ENCODE measurements at places on chromosomes 16 and 17.

- peak; percentile 74 for DNase-seq
These were observed at the start of gene NLRC3 for GRCh38 chr16:3577302-3577752. Gene NLRC3 (minus strand): TSS chr16:3577403. CDS start chr16:3565036, 12,367 bp downstream.

- no peak for DNase-seq
These were observed 210.2 kb downstream of the KATNIP start for GRCh38 chr16:27759967-27760788.

DNA sequence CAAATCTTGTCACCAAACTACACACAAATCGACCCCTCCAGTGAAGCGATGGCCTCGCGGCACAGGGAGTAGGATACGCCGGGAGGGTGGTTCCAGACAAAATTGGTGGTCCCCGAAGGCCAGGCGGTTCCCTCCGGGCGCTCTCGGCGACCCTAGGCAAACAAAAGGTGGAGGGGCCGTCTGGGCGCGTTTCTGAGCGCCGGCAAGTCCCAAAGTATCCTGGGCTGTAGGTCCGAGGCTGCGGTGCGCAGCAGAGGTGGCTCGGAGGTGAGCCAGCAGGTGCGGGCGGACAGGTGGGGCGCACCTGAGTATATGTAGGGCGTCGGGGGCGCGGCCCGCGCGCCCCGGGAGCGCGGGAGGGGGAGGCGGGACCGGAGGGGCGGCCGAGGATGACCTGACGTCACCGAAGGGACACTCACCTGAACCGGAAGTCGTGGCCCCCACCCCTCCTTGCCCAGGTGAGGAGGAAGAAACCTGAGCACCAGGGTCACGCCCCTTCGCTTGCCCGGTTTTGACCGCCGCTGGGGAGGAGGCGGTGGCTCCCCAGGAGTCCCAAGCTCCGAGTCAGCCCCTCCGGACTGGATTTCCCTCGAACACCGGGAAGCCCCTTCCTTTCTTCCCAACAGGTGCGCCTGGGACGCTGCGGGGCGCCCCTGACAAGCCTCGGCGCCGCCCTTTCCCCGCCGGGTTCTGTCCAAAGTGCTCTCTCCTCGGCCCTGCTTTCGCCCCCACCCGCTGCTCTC is at the start of gene CLDN7:
TSS of gene CLDN7 (minus strand) at position 287 of the 743 bp plus-strand sequence. CDS start 435 bp downstream, outside the sequence.
- DNase-seq: no peak

GRCh38 chr17:31690151-31690551 is 168.9 kb downstream of the COPRS start:
- DNase-seq: no peak

- no peak for DNase-seq
These were observed 19.7 kb upstream of the INTS2 start for GRCh38 chr17:61947367-61948078.

DNA sequence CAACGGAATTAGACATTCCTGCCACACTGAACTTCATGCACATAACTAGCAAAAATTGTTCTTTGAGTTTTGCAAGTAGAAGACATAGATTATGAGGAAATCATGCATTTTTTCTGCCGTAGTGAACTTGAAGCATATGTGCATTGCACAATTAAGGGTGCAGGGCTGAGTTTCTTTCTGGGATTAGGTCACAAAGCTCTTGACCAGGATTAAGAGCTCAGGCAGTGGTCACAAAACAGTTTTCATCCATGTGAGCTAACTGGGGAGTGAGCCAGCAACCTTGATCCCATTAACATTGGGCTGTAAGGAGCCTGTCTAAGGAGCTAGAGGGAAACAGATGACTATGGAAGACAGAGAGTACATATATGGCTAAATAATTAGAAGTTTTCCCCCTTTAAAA is 143.7 kb downstream of the PMP22 start:
- DNase-seq: no peak

DNA sequence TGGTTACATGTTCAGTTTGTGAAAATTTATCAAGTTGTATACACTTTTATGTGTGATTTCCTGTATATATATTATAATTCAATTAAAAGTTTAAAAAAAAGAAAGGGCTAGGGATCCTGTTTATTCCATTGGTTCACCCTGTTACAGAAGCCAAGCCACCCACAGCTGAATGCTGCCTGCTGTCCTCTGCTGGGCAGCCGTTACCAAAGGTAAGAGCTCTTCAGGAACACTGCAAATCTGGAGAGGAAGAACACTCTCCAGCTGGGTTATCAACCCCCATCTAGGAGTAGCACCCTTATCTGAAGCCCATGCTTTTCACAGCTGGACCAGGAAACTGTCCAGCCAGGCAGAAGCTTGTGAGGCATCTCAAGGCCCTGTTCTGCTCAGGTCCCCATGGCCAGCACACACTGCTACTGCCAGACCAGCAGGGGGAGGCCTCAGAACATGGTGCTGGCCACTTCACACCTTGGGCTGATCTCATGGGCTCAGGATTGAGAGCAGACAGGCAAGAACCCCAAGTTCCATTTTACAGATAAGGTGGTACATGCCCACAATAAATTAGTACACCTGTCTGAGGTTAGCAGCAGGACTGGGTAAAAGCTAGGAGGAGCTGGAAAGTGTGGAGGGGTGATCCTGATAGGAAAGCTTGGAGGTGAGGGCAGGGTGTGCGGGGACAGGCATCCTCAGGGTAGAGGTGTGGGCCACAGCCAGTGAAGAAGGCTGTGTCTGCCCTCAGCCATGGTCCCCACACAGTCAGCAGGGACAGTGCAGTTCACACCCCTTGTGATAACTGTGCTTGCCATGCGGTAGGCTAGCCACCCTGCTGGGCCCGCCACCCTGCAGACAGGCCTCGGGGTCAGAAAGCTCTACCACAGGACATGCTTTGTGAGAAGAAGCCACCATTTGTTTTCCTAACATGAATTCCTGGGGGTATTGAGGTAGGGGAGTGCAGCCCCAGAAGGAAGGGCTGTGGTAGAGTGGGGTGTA is 54.3 kb upstream of the SREBF1 start:
- DNase-seq: peak; percentile 41
